ENCODE measurements at places on chromosomes 2 and 18.

- DNase-seq = no peak
Observed at GRCh38 chr2:17323697-17324096, 194.5 kb downstream of the RAD51AP2 start.

DNA sequence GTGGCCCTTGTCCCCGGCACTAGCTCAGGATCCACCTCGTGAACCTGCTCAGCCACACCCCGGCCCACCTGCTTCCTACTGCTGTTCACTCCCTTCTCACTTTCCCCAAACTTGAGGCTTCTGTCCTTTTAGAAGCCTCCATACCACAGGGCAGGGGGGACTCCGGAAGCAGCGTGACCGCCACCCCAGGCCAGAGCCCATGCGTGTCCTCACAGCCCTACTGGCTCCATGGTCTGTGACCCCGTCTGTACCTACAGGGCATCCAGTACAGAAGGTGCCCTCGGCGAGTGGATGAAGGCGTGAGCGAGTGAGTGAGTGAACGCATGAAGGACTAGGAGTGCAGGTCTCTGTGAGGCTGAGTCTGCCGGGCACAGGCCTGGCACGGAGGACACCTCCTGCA, 253.2 kb downstream of the TWIST2 start:
- no peak for DNase-seq

DNA sequence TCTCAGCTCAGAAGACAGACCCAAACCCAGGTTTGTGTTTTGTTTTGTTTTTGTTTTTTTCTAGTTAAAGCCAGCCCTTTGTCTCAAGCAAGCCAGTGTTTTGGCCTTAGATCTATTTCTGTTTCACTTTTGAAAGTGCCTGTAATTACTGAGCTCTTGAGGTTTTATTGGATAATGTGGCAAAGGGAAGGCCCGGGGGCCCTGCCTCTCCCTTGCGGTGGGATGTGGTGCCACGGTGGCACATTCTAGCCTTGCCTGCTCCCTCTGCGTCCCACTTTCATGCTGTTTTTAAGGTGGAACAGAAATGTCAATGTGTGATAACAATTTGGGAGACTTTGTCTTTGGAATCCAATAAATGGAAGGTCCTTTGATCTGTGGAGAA, 2.5 kb downstream of the HPCAL1 start:
- DNase-seq = no peak

GRCh38 chr2:178233428-178233827, 39.1 kb downstream of the OSBPL6 start:
- no peak for DNase-seq

- no peak for DNase-seq
Observed at GRCh38 chr2:18456026-18456425, 104.4 kb downstream of the RDH14 start.

GRCh38 chr2:29270701-29271121, 155.5 kb downstream of the CLIP4 start:
- DNase-seq = peak; percentile 41

- no peak for DNase-seq
Observed at GRCh38 chr2:30894498-30895119, 87.4 kb upstream of the CAPN13 start.

DNA sequence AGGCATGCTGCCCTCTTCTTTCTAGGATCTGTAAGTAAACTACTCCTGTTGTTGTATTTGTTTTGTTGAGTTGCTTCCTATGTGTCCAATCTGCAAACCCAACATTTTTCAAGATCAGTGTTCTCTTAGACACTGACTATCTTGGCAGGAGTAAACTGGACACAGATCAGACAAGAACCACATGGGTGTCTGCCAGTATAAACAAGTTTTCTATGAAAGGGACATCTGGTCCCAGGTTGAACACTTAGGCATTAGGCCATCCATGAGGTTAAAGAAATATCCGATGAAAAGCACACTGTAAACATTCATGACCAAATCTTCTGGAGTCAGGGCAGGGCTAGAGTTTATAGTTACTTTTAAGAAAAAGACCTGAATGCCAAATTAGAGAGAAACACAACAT, 441.8 kb downstream of the NYAP2 start:
- DNase-seq = no peak

GRCh38 chr2:226732478-226733188, 67.0 kb downstream of the IRS1 start:
- no peak for DNase-seq

GRCh38 chr2:26080356-26080755, 46.5 kb downstream of the RAB10 start:
- no peak for DNase-seq

- DNase-seq = no peak
Observed at GRCh38 chr2:62287282-62287681, 91.4 kb downstream of the B3GNT2 start.

DNA sequence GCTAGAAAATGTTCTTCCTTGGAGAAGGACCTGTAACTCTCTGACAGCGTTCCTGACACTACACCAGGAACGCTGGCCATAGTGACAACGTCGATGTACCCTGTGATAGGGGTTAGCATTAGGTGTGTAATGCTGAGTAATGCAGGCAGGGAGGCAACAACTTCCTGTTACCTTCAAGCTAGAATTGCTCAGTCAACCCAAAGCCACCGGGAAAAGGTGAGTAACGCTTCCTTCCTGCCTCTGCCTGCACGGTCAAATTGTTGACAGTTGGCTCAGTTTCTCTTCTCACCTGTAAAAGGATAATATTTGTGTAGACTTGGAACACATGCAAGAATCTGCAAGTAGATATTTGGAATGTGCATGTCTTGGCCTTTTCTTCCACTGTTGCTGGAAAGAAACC, 12.7 kb downstream of the FAM110C start:
- no peak for DNase-seq

- DNase-seq = no peak
Observed at GRCh38 chr2:97675430-97676113, 6.1 kb downstream of the C2orf92 start.

GRCh38 chr18:35110059-35110458, 68.8 kb downstream of the MAPRE2 start:
- no peak for DNase-seq

DNA sequence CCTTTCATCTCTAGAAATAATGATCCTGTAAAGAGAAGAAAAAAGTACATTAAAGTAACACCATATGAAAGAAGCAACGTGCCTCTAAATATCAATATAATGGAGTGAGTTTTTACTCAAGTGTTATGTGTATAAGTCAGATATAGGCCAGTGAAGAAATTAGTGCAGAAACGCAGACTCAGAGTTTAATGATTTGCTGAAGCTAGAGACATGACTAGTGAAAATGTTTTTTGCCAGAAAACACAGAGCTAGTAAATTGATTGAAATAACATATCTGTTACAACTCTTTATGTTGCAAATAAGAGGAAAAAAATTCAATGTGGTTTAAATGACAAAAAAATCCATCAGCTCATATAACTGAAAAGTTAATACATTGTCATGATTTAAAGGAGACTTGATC, 217.2 kb upstream of the NXPH2 start:
- no peak for DNase-seq

GRCh38 chr2:206531996-206532543, 88.7 kb downstream of the ADAM23 start:
- no peak for DNase-seq

GRCh38 chr18:80009661-80010550, 21.5 kb upstream of the TXNL4A start:
- no peak for DNase-seq

DNA sequence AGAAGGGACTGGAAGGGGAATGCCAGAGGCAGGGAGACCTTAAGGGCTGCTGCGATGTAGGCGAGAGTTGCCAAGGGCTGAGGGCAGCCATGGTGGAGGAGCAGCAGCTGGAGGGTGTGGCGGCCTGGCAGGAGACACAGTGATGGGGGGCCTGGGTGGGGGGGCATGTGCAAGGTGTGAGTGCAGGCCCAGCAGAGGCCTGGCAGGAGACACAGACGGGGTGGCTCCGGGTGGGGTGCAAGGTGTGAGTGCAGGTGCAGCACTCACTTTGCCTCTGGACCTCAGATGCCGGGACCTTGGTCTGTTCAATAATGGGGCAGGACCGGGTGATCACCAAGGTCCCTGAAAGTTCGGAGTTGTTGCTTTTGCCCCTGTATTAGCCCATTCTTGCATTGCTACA, 76.2 kb upstream of the ODC1 start:
- peak; percentile 30 for DNase-seq

GRCh38 chr2:240877460-240878340, 9.1 kb downstream of the AGXT start:
- DNase-seq = no peak

DNA sequence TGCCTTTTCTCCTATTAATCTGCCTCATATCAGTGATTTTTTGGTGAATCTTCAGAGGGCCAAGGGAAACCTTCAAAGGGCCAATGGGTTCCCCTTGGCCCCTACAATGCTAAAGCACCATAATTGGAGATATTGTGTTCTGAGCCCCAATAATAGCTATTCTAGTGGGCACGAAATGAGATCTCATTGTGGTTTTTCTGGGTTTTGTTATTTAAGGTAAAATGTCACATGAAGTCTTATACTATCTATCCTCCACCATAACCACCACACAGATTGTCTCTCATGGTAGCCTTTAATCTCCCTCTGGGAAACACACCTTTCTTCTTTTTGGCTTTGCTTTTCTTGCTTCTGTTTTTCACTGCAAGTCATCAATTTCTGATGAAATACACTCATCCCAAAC, 152.8 kb downstream of the B3GNT2 start:
- no peak for DNase-seq

GRCh38 chr18:38241216-38241615, 675.6 kb upstream of the CELF4 start:
- no peak for DNase-seq

- peak; percentile 65 for DNase-seq
Observed at GRCh38 chr2:224038049-224038829, 847 bp downstream of the SERPINE2 start.

All from sciatic nerve (tissue), 2 donors.